LNCaP clone FGC (cell line): ENCODE measurements at places on chromosomes 7 and 10.
A peak's percentile ranks its signal among the peaks of the same experiment; 100 is the strongest.

- DNase-seq: no peak
These were observed 113.4 kb downstream of the HIPK2 start for GRCh38 chr7:139664434-139664833.

DNA sequence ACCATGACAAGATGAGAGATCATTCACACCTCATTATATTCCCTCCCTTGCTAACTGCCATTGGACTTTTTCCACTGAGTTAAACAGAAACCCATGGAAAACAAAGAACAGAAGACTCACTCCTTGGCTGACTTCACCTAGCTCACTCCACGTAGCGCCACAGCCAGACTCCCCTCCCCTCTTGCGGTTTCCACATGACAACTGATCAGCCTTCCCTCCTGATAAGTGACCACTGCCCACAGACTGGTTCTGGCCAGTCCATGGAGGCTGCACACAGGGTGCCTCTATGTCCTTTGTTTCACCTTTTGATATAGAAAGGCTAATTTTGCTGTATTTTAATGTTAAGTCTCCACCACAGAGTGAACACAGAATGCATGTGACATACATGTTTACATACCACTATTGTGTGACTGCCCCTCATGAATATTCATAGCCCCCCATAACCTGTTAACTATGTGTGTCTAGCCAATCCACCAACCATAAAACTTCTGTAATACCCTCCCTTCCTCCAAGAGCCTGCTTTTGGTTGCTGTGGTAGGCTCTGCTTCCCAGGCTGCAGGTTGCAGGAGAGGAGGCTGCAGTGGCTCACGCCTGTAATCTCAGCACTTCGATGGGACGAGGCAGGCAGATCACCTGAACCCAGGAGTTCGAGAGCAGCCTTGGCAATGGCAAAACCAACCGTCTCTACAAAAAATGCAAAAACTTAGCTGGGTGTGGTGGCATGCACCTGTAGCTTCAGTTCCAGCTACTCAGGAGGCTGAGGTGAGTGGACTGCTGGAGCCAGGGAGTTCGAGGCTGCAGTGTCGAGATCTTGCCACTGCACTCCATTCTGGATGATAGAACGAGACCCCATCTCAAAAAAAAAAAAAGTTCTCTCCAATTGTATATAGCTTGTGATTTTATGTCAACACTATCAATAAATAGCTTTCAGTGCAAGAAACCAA lies 10.0 kb upstream of the IFIT5 start:
- DNase-seq: no peak

DNA sequence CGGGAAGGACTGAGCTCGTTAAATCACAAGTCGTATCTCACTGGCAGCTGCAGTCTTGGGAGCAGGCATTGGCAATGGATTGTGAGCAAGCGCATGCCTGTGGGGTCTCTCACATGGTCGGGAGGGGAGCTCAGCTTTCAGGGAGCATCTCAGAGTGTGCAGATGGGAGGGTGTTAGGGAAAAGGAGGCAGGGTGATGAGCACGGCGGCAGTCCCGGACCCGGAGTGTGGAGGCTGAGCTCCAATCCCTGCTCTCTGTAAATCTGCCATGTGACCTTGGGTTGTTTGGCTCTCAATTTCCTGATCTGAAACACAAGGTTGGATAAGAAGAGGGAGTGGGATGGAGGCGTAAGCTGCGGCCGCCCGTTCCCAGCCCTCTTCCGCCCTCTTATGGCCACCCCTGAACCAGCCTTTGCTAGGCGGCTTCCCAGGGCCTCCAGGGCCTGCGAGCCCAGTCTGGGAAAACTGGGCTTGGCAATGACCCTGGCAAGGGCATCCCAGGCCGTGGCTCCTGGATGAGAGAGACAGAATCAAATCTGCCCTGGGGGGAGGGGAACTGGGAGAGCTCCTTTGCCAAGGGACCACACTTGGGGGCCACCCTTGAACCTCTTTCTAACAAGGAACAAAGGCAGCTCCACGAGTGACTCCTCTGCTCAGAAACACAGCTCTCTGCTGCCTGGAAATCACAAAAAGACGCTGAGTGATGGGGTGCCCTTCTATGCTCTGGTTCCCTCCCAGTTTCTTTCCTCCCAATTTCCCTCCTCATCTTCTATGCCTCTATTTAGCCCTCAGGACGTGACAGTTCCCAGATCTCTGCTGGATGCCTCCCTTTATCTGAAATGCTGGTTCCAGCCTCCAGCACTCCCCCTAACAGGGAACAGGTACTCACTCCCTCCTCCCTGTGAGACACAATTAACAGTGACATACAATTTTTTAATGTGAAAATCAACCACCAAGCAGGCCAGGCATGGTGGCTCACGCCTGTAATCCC lies 41.7 kb upstream of the LOXL4 start:
- DNase-seq: peak; percentile 46

GRCh38 chr10:93235686-93236085 lies 162.0 kb downstream of the CYP26A1 start:
- DNase-seq: no peak

GRCh38 chr7:82600531-82600930 lies 157.0 kb upstream of the CACNA2D1 start:
- no peak for DNase-seq

DNA sequence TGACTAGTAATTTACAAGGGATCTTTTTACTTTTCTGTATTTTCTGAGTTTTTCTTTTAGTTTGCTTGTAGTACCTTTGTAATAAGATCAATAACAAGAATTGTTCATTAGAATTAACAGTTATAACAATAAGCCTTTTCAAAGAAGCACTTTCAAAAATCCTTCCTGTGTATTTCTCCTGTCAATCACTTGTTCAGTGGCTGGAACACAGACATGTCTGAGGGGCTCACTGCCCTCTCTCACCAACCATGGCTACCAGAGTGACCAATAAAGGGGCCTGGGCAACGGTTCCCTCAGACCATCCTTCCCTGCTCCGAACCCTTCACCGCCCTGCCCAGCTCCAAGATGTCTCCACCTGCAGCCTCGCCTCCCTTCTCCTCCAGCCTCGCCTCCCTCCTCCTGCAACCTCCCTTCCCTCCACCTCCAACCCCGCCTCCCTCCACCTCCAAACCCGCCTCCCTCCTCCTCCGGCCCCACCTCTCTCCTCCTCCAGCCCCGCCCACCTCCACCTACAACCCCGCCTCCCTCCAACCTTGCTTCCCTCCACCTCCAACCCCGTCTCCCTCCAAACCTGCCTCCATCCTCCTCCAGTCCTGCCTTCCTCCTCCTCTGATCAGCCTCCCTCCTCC lies 353.4 kb downstream of the TNS3 start:
- DNase-seq: no peak

GRCh38 chr10:126092366-126093215 lies 196.2 kb downstream of the FANK1 start:
- DNase-seq: no peak

DNA sequence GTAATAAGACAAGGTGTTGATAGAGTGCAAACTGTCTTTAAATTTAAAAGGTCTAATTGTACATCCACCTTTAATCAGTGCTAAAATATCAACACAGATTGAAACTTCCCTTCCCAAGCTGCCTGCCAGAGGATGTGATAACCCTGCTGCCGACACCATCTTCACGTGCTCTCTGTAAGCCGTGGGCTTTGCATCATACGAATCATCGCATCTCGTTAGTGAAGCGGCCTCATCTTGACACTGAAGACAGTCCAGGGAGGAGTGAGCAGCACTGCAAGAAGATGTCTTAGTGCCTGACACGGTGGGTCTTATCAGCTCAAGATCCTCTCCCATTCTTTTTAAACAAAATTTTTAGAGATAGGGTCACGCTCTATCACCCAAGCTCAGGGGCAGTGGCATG lies 518.8 kb downstream of the PTPRN2 start:
- no peak for DNase-seq

GRCh38 chr10:127991543-127992255 lies 84.8 kb downstream of the PTPRE start:
- no peak for DNase-seq

- DNase-seq: no peak
These were observed 18.1 kb downstream of the FOXP2 start for GRCh38 chr7:114432703-114433102.

DNA sequence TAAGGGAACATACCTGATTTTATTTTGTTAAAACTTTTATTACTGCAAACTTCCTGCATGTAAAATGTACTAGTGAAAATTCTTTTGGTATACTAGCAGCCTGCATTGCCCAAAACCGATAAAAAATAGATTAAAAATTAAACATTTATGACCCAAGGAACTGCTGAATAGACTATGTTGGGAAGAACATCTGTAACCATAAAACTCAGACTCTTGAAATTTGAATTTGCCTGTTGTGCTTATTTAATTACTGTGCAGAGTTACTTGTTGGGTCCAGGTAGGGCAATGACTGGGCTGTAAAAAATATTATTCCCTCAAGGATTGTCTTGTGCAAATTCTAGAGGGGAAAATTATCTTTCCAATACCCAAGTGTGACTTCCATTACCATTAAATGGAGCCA lies 193.5 kb upstream of the PITRM1 start:
- no peak for DNase-seq

DNA sequence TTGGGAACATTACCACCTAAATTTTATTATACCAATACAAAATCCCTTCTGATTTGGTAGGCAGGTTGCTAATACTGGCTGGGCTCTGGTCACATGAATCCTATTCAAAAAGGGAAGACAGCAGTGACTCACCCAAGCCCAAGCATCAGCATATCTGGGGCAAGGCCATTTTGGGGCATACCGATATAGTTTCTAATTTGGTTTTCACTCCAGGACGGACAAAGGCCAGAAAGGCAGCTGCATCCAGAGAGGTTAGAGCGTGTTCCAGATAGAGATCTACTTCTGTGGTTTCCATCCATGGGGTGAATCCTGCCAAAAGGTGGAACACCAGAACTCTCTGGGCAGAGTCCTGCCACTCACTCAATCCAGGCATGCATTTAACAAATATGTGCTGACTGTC lies 335.8 kb downstream of the ELMO1 start:
- no peak for DNase-seq

DNA sequence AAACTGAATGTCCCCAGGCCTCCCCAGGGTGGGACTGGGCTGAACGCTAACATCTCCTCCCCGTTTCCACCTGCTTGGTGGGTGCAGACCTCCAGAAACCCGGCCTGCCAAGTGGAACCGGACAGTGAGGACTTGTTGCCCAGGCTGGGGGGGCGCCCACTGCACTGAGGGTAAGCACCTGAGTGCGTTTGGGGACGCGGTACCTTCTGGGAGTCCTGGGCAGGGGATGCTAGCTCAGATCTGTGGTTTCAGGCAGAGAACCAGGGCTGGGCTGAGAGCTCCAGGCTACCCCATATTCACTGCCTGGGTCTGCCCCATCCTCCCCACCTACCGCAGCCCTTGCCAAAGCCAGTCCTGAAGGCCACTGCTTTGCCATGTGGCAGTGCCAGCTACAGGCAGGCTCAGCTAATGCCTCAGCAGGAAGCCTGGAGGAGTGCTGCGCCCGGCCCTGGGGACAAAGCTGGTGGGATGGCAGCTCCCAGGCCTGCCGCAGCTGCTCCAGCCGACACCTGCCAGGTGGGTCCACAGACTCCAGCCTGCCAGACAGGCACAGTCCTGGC lies 3.5 kb upstream of the ZNF467 start:
- DNase-seq: no peak

DNA sequence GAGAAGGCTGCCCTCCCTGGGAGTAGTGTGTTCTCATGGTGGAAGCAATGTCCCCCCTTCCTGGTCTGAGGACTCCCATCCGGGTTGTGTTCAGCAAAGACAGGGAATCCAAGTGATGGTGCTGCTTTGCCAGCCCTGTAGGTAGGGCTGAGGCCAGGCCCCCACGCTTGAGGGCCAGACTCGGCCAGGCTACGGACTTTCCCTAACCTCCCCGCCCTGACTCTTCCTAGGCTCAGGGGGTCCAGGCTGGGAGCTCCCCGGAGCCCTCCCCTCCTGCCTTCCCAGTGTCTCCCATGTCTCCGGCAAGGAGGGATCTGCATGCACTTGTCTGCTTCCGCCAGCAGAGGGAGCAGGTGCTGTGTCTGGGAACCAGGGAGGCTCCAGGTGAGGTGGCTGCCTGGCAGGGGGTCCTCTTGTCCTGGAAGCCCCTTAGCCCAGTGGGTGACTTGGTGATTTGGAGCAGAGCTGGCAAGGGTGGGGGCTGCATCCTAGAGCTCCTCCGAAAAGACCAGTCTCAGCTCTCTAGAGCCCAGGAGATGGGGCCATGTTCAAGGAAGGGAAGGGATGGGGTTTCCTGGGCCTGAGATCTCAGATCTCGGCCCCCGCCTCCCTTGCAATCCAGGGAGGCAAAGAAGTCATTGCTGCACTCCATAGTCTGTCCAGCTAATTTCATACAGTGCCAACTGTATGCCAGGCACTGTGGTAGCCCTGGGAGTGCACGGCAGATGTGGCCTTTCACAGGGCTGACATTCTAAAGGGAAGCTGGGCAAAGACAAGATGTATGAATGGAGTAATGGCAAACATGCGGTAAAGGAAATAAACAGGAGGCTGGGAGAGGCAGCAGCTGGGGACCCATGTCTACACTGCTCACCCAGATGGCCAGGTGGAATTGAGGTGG lies 20.3 kb upstream of the SFRP5 start:
- no peak for DNase-seq
